ENCODE measurements at places on chromosomes 2 and 18. TPM values are rescaled to one million over a fixed set of nuclear protein-coding genes. Genes with fewer than 3 reads are reported as not detected.

DNA sequence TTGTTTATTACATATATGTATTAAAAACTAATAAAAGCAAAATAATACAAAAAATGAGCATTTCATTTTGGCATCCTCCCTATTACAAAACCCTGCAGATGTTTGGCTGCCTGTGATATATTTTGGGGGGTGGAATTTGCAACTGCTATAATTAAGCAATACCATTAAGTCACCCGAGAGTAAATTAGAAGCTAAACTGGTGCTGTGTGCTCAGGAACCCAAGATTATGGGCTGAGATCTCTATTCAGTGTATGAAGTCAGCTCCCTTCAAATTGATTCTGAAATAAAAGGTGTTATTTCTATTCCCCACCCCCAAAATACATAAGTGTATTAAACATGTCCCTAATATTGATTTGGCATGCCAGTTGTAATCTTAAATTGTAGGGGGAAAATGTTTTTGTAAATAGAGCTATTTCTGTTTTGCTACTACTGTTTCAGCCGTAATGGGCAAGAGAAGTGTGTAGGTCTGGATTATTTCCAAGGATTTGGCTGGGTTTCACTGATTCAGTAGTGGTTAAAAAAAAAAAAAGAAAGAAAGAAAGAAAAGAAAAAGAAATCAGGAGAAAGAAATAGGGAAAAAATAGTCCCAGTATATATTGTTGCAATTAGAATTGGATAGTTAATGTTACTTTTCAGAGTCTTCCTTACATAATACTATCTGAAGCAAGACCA lies 110.9 kb downstream of the SS18 start:
- DNase-seq: no peak

DNA sequence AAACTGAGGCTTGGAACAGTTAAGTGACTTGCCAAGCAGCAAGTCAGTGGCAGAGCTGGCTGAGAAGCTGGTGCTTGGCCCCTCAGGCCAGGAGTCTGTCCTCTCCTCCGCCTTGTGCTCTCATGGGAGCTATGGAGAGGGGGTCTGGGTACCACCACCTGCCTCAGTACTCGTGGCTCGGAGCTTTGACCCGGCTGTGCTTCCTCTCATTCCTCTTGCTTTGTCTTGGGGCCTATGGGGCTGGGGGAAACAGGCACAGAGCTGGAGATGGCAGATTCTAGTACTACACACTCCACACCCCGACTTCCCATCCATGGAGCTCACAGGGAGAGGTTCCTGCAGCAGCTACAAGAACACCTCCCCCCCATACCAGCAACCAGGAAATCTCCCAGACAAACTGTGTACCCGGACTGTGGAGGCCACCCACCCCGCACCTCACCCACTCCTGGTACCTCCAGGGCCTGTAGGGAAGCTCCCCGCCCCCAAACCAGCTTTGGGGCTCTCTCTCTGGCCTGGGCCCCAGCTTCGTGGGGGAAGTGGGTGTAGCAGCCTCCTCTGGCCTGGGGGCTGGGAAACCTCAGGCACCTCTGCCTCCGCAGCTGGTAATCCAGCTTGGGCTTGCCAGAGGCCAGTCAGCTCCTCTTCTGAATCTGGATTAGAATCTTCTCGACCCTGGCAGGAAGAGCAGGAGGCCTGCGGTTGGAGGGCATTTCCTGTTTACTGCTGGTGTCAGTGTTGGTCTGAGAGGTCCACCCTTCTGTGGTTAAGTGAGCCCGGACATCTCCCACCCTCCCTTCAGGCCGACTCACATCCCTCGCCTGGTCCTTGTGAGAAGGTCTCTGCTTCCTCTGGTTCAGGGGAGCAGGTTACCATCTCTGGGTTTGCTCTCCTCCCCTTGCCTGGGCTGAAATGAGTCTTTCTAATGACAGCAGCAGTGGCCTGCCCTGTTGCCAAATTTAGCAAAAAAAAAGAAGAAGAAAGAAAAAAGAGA lies 22.3 kb upstream of the RHOB start:
- no peak for DNase-seq

DNA sequence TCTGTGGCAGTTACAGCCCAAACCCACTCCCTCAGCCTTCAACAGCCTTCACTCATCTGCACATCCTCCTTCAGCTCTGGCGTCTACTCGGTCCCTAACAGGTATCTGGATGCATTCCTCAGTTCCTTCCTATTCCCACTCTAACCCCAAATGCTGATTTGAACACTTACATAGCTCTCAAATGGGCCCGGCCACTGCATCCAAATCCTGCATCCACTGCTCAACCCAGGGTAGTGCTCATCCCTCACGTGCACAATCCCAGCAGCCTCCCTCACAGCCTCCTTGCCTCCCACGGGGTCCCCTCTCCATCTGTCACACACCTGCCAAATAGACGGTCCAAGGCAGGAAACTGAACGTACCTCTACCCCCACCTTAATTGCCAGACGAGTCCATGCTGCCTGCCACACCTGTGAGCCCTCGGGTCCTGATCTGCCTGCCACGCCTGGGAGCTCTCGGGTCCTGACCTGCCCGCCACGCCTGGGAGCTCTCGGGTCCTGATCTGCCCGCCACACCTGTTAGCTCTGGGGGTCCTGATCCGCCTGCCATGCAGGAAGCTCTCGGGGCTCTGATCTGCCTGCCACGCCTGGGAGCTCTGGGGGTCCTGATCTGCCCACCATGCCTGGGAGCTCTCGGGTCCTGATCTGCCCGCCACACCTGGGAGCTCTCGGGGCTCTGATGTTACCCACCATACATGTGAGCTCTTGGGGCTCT lies 9.9 kb downstream of the OR6B3 start:
- no peak for DNase-seq

Gene UGT1A8
- total RNA-seq: not detected

- no peak for DNase-seq
Observed at GRCh38 chr2:134295441-134295840, 41.6 kb downstream of the MGAT5 start.

Gene COL6A3
- total RNA-seq: 1.5 TPM

Gene CTAGE1
- not detected for total RNA-seq

DNA sequence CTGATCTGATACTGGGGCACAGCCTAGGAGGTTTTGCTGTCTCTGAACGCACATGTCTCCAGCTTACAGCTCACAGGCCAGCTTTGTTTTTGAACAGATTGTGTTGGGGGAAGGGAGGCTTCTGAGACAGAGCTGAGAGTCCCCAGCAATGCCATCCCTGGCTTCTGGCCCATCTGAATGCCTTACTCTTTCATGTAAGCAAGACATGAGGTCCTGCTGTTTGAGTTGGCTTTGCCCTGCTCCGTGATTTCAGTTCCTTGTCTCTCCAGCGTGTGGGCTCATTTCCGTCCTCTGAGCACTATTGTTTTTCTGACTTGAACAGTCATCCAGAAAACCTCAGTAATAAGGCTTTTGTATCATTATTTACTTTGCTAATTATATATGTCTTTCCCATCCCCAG lies 194.9 kb upstream of the TNP1 start:
- DNase-seq: no peak

DNA sequence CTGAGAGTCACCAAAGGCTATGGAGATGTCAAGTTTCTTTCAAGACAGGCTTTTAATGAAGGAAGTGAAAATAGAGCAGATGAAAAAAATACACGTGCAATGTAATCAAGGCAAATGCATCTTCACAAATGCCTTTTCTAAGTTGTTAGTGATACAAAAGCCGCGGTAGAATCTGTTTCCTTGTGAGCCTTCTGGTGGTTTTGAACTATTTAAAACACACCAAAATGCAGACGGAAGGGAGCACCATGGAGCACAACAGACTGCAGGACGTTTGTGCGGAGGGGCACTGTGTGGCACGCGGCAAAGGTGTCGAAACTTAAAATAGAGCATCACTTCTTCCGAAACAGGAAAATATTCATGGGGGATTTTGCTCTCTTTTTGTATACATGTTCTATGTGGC lies 65.0 kb upstream of the BOD1L2 start:
- no peak for DNase-seq

DNA sequence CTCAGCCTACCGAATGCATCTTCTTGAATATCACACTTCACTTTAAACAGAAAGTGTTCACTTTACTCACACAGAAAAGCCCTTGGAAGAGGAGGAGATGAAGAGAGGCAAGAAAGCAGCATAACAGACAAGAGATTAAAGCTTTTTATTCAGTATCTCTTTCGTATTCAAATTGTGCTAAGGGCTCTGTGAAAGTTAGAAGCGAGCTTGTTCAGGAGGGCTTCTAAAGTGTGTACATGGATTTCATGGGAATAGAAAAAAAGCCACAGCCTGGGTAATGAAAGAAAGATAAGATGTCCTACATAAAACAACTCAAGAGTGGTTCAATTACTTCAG lies 531.9 kb downstream of the TMEM182 start:
- no peak for DNase-seq

Gene FAP
- not detected for total RNA-seq

- peak; percentile 82 for DNase-seq
Observed at GRCh38 chr2:232315049-232315922, 63.3 kb upstream of the ALPP start.

GRCh38 chr2:60837123-60837522 lies 44.3 kb upstream of the REL start:
- DNase-seq: no peak

GRCh38 chr2:40371525-40372282 lies 80.2 kb downstream of the SLC8A1 start:
- DNase-seq: no peak

Gene CLK1
- total RNA-seq: 499 TPM

Gene TUBB8B
- total RNA-seq: not detected

DNA sequence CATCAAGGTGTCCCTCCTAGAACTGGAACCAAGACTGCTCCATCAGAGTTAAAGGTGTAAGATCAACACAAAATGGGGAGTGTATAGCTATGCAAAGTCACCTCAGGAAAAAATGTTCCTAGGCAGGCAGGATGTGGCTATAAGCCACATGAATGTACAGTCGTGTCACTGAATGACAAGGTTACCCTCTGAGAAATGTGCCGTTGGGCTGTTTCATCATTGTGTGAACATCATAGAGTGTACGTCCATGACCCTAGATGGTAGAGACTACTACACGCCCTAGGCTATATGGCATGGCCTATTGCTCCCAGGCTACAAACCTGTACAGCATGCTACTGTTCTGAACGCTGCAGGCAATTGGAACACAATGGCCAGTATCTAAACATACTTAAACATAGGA lies 24.5 kb downstream of the TYMS start:
- DNase-seq: peak; percentile 69

Gene FMNL2
- 0.94 TPM for total RNA-seq

DNA sequence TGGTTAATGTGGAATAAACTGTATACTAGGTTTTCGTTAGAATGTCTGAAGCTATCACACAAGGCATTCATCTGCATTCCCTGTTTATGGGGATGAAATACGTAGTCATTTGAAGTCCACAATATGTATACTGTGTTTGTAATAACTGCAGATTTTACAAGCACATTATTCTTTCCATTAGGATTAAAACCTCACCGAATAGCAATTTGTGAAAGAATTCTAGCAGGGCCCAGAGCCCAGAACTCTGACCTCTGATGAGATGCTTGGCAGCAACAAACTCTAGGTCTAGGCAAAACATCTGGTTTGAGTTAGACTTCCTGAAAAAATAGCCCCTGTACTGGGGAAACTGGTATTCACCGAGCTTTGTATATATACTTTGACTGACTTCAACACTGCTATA lies 158.2 kb downstream of the SRBD1 start:
- DNase-seq: no peak

DNA sequence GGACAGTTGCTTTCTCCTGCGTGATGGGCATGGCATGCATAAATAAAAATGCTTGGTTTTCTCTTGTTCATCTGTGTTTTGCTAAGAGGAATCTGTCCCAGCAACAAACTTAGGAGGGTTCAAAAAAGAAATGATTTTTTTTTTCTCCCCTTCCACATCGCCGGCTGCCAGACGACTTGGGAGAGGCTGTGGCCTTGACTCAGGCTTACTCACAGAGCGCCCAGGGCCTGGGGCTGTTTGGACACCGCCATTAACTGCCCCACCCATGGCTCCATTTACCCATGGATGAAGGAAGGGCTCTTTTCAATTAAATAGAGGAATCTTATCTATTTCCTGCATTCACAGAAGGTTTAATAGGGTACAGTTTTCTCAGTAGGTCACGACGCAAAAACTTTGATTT lies 22.3 kb upstream of the SERPINB5 start:
- DNase-seq: no peak

Gene GCFC2
- total RNA-seq: 22.9 TPM

DNA sequence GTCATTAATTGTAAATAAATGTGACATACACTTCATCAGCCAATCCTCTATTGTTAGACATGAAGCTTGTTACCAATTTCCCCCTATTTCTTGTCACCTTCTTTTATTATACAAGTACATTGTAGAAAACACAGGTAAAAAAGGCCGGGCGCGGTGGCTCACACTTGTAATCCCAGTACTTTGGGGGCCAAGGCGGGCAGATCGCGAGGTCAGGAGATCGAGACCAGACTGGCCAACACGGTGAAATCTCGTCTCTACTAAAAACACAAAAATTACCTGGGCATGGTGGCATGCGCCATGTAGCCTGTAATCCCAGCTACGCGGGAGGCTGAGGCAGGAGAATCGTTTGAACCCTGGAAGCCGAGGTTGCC lies 42.7 kb upstream of the UBE2F start:
- no peak for DNase-seq

Gene TRIM54
- not detected for total RNA-seq

Gene MRO
- total RNA-seq: not detected

DNA sequence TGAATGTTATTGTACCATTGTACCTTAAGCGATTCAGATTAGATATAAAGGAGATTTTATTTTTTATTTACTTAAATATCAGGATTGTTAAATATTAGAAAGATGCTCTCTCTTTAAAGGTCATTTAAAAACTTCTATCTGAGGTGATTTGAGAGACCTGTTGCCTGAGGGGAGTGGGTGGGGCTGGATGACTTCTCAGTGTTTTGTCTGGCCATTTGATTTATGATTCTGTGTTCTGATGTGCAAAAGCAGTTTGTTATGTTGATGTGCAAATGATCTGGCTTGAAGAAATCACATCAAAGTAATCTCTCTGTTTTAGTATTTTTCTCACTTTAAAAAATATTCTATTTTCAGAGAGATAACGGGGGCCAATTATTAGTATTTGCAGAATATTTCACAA lies 370.8 kb downstream of the NUP35 start:
- DNase-seq: no peak

DNA sequence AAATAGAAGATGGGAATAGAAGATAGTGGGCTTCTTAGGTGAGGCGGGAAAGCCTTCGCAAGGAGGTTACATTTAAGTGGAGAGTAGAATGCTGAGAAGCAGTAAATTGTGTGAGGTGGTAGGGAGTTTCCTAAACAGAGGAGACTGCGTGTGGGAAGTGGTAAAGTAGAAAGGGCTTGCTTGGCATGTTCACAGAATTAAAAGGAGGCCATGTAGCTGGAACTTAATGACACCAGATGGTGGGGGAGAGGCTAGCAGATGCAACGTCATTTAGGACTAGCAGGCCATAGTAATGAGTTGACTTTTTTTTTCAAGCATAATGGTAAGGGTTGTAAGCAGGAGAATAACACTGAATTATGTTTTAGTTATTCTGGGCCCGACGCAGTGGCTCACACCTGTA lies 13.0 kb upstream of the RTN4 start:
- no peak for DNase-seq

- DNase-seq: no peak
Observed at GRCh38 chr2:28430377-28430765, 37.7 kb downstream of the FOSL2 start.

GRCh38 chr2:150495993-150496627 lies 8.6 kb upstream of the RND3 start:
- DNase-seq: no peak

Measured in CD4-positive, alpha-beta memory T cell (primary cell).